Activated CD8-positive, alpha-beta memory T cell treated with anti-CD3 and anti-CD28 coated beads for 1 hour (primary cell): ENCODE measurements at places on chromosomes 6 and 20.

GRCh38 chr6:43779852-43780236 lies 9.8 kb downstream of the VEGFA start:
- DNase-seq = no peak

- no peak for DNase-seq
These were observed 7.0 kb downstream of the SYNGAP1 start for GRCh38 chr6:33426590-33427511.

DNA sequence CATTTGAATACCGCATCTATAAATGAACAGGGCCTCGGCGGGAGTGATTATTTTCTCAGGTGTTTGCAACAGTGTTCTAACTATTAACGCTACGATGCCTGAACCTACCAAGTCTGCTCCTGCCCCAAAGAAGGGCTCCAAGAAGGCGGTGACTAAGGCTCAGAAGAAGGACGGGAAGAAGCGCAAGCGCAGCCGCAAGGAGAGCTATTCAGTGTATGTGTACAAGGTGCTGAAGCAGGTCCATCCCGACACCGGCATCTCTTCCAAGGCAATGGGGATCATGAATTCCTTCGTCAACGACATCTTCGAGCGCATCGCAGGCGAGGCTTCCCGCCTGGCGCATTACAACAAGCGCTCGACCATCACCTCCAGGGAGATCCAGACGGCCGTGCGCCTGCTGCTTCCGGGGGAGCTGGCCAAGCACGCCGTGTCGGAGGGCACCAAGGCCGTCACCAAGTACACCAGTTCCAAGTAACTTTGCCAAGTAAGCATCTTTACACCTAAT lies 70.9 kb downstream of the HFE start:
- peak; percentile 59 for DNase-seq

DNA sequence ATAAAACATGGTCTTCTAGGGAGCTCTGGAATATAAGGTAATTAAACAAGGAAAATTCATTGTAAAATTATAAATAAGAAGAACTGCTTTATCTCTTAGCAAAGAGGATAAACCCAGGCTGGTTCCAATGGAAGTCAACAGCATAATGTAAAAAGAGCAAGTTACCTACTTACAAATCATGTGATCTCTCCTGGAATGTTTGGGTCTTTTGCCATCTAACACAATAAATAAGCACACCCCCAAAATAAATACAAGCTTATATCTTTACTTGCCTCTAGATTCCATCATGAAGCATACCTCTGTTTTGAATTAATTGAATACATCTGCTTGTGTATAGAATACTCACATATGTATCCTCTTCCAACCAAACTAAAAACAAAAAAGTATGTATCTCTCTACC lies 2.5 kb upstream of the PHACTR1 start:
- no peak for DNase-seq

GRCh38 chr6:82963191-82963925 lies 102.3 kb downstream of the UBE3D start:
- no peak for DNase-seq
